Fibroblast of lung (primary cell): ENCODE measurements at places on chromosomes 4 and X.

DNA sequence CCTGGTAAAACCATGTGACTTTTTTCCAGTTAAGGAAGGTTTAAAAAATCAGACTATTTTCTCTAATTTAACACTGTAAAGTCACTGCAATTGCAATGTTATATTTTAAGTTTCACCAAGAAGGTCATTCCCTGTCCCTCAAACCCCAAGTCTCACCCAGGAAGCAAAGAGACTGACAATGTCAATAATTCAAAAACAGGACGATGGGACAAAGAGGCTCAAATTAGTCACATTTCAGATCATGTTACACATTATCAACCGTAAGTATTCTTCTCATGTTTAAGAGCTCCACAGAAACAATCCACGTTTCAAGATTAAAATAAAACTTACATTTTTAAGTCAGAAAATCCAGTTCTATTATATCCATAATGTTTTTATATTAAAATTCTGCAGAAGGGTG is 13.2 kb downstream of the SHISA3 start:
- no peak for DNase-seq

DNA sequence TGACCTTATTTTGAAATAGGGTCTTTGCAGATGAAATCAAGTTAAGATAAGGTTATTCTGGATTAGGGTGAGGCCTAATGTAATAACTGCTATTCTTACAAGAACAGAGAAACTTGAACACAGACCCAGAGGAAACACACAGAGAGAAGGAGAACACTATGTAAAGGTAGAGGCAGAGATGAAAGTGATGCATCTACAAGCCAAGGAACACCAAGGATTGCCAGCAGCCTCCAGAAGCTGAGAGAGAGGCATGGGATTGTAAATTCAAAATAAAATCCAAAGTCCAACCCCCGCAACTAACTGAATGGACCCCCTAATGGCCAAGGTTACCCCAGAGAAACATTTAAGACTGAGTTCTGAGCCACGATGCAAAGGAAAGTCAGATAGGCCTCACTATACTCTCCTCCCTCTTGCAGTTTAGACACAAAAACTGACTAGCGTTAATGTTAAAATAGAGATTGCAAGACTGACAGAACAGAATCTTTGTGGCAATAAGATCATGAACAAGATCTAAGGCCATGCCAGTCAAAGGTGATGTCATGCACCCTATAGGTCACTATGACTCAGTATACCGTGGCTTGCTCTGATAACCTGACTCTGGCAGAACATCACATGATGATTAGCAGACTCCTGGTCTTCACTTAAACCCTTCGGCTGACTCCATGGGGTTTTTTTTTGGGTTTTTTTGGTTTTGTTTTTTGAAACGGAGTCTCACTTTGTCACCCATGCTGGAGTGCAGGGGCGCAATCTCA is 42.9 kb downstream of the DDX60L start:
- no peak for DNase-seq

DNA sequence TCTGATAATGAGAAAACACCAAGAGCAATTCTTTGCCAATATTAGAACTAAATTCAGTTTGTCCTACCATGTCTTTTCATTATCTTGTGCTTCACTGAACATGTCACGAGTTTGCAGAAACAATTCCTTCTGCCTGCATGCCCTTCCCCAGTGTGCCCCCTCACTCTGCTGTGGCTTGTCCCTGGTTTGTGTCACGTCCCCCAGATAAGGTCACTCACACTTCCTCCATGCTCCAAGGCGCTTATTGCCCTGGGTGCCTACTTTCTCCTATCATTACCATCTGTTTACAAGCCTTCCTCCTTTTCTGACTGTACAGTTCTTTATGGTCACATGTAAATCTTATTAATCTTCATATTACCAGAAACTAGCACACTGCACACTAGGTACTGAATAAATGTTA is 394.1 kb downstream of the KCNIP4 start:
- DNase-seq, result no peak

- DNase-seq, result peak; percentile 54
Measured at GRCh38 chr4:138938366-138938690, 77.3 kb upstream of the NOCT start.

GRCh38 chr4:22502895-22503814 is 12.7 kb downstream of the ADGRA3 start:
- peak; percentile 72 for DNase-seq

- DNase-seq, result peak; percentile 15
Measured at GRCh38 chrX:43000121-43000520, 222.2 kb upstream of the PPP1R2C start.

DNA sequence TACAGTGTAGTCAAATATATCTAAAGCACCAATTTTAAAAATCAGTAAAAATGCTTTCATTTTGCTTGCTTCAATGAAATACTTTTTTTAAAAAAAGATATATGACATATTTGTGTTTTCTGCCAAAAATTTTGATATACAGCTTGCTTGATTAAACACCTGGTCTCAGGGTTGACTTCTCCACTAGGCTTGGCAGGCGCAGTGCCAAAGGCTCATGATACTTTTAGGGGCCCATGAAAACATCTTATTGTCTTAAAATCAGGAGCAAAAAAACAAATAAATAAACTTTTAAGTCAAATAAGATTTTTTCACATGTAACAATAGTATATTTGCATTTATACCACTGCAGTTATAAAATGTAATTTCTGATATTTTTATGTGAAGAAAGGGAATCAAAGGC is 95.6 kb downstream of the ADGRA3 start:
- no peak for DNase-seq

DNA sequence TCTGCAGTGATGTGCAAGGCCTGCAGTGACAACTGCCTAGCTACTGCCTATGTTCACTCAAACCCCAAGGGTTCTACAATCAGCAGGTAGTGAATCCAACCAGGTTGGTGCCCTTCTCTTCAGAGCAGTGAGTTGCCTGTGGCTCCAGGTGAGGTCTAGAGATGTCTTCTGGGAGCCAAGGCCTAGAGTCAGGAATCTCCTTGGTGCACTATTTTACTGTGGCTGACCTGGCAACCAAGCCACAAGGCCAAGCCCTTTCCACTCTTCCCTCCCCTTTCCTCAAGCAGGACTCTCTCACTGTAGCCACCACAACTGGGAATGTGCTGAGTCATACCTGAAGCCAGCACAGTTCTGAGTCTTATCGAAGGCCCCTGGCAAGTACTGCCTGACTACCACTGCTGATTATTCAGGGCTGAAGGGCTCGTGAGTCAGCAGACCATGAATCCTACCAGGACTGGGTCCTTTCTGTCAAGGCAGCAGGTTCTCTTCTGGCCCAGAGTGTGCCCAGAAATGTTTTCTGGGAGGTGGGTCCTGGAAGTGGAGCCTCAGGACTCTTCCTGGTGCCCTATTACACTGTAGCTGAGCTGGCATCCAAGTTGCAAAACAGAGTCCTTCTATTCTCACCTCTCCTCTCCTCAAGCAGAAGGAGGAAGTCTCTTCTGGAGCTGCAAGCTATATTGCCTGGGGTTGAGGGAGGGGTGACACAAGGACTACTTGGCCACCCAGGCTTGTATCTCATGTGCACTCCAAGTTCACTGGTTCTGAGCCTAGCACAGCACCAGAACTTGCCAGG is 111.6 kb downstream of the BTC start:
- DNase-seq, result peak; percentile 98

DNA sequence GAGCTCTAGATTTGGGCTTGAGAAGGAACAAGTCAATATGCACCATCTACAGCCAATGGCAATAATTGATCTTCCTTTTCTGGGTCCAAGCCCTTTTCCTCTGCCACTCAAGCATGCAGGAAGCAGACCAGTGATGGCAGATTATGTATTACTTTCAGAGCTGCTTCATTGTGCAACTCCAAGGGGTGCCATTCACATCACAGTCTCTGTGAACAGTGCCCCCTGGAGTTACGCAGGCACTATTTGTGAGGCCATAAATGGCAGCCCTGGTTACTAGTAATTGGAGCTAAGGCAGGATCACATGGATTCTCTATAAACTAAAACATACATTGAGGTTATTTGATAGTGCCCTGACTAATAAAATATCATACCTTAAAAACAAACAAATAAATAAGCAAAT is 313.4 kb upstream of the SLC7A11 start:
- DNase-seq, result peak; percentile 28

- DNase-seq, result peak; percentile 69
Measured at GRCh38 chrX:12974305-12974795, 560 bp upstream of the TMSB4X start.

DNA sequence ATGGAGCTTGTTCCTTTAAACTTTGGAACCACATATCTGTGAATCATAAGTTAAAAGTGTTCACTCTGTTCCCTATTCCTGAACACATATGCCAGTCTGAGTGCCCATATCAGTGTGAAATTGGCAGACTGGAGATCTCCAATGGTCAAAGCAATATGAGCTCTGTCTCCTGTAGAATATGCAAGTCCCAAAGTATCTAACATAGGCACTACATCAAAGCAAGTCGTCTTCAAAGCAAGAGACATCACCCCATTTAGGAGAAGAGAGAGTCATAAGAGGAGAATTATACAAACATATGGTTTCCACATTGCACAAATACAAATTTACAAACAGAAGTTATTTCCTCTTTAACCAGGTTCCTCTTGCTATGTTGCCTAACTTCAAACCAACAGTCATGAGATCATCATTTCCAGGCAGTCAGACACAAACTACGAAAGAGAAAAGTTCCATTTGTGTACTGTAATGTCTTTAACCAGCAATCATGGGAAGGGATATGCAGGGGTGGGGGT is 9.9 kb upstream of the GK start:
- peak; percentile 9 for DNase-seq

GRCh38 chr4:78190068-78190467 is 132.9 kb downstream of the FRAS1 start:
- DNase-seq, result no peak

GRCh38 chr4:155529272-155529671 is 137.4 kb upstream of the GUCY1A1 start:
- DNase-seq, result peak; percentile 11

- no peak for DNase-seq
Measured at GRCh38 chr4:18398661-18399060, 377.1 kb upstream of the LCORL start.

GRCh38 chr4:54783402-54784110 is 125.8 kb downstream of the KIT start:
- no peak for DNase-seq

GRCh38 chr4:1462768-1463075 is 56.5 kb upstream of the NKX1-1 start:
- no peak for DNase-seq

GRCh38 chrX:63330681-63331080 is 20.5 kb downstream of the SPIN4 start:
- no peak for DNase-seq

- no peak for DNase-seq
Measured at GRCh38 chr4:127555106-127555505, 77.7 kb upstream of the INTU start.

DNA sequence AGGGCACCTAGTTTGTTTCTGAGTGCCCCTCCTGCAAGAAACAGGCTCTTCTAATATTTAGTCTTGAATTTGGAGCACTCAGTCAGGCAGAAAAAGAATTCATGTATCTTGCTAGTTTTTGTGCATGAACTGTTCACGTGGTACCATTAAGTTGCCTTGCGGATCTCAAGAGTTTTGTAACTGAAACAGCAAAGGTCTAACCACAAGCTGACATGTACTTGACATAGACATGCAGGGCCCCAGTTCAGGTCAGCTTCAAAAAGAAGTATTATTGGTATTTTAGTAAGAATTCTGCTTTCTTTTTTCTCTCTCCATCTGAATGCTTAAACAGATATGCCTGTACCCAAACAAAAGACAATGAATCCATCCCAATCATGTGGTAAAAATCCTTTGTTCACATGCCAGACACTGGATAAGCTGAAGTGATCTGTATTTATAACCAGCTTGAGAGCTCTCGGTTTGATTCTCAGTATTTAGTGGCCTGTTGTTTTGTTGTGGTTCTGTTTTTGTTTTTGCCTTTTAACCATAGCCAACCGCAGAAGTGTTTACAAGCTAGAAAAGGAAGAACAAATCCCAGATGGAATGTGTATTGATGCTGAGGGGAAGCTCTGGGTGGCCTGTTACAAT is 13.0 kb downstream of the RGN start:
- DNase-seq, result peak; percentile 42

DNA sequence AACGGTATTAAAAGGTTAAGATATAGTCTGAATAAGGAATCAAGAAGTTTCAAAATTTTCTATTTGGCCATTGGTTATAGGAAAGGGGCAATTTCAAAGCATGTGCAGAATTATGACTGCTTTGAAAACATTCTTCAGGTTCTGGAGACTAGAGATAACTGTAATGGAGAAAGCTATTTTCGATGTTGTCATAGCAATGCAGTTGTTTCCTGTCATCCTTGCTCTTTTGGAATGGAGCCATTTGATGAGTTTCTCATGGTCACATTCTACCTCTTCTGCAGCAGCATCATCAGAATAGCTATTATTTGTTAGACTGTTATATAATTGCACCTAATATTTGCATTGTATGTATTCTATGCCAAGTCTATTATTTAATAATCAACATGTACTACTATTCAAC is 368.2 kb upstream of the NR3C2 start:
- DNase-seq, result no peak

- DNase-seq, result no peak
Measured at GRCh38 chr4:150381609-150382008, 200.3 kb upstream of the MAB21L2 start.

DNA sequence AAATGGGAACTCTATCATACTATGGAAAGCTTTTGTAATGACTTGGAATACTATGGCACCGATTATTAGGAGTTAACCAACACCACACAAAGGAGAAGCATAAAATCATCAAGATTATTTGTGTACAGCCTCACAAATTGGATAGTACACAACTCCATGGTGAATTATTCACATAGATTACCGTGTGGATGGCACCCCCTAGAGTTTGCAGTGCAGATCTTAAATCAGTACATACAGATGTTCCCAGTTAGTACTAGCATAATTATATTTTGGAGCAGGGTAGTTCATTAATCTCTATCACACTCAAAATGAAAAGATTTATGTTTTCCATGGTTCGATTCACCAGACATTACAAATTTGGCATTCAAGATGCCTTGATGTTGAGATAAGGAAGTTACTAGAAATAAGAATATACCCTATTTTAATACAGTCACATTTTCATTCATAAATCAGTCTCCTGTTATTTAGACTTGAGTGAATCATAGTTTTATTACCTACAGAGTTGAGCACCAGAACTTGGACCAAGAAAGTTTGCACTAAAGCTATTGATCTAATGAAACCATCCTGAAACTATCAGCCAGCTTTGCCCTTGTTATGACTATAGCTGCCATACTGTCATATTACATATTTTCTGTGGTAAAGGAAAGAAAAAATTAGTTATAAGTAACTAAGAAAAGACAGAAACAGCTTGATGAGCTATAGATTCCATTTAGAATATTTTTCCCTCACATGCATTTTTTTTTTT is 531.8 kb downstream of the GLUD2 start:
- no peak for DNase-seq

GRCh38 chrX:40174001-40174853 is 76.5 kb upstream of the BCOR start:
- DNase-seq, result peak; percentile 8

DNA sequence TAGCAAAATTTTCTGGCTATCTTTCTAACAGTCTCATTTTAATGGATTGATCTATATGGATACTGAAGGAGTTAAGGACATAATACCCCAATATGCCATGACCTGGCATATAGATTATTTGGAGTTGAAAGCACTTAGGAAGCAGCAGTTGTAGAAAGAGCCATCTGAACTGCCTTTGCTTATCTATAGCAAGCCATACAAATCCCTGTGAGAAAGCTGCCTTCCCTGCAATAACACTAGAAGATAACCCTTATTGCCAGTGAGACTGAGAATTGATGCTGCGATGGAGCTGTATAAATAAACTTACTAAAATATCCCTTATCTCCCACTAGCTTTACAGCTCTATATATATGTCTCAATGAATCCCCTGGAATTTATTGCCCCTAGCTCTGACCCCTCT is 346.3 kb downstream of the TECRL start:
- DNase-seq, result no peak
